Urinary bladder (tissue), 4 donors: ENCODE measurements at places on chromosomes 3 and 15.

DNA sequence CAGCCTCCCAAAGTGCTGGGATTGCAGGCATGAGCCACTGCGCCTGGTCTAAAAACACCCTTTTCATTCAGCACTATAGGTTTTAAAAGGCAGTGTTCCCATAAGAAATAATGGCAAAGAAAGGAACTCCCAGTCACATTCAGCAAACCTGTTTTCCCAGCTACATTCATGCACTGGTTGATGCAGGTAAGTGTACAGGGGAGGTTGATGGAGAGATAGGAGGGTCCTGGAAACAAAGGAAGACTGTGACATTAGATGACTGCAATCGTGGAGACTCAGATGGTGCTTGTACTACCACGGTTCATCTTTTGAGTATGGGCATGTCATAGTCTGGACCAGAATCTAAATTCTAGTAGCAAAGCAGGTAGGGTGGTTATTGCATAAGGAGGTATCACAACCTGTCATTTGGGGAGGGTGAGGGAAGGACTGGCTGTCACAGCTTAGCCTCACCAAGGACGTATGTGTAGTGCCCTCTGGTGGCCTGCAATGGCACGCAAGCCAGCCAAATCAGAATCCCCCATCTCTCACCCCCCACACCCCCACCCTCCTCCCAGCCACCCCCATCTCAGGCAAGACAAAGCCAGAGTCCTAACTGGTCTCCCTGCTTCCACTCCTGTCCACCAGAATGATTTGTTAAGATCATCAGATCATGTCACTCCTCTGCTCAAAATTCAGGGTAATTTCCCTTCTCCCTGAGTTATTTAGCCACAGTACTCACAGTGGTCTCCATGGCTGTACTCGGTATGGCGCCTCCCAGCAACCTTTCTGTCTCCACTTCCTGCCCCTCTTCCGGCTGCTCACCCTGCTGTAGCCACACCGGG is 28.8 kb upstream of the UBL7 start:
- no peak for DNase-seq

DNA sequence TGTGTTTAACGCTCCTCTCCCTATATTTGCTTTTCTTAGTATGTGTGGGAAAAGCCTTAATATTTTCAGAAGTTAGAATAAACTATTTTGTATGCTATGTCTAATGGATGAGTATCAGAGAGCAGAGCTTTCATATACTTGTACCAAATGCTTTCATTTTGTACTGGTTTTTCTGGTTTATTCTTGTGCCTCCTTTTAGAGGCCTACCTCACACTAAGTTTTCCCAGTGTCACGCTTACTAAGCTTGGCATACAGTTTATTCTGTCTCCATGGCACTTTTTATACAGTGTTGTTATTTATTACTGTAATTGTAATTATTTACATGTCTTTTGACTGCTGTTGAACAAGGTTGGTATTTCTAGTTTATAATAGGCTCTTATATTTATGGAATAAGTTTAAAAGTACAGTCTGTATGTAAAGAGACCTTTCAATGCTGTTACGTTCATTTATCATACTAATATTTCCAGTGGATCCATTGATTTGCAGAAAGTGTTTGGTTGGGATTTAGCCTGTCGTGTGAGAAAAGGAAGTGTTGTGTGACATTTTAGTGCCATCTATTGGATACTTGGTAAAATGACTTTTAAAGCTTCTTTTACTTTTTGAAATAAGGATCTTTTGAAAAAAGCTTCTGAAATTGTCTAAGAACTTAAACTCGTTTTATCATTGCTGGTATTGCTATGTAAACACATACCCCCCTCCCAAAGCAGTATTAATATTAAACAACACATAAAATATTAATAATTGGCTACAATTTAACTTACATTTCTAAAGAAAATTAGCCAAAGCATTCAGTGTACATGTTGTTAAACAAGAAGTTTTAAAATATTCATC is 5.2 kb upstream of the EBLN2 start:
- no peak for DNase-seq

DNA sequence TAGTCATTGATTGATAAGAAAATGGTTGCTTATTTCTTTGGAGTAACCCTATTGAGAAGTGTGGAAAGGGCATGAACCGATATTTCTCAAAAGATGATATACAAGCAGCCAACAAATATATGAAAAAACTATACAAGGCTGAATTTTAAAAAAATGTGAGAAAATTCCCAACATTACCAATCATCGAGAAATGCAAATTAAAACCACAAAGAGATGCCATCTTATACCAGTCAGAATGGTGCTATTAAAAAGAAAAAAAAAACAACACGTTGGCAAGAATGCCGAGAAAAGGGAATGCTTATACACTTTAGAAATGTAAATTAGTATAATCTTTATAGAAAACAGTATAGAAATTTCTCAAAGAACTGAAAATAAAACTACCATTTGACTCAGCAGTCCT is 77.7 kb upstream of the ROBO1 start:
- DNase-seq = no peak

GRCh38 chr3:156251424-156251823 is 131.0 kb downstream of the KCNAB1 start:
- no peak for DNase-seq

- no peak for DNase-seq
Observed at GRCh38 chr15:82048811-82049210, 3.0 kb upstream of the MEX3B start.

GRCh38 chr15:65525622-65526021 is 4.6 kb upstream of the HACD3 start:
- no peak for DNase-seq

DNA sequence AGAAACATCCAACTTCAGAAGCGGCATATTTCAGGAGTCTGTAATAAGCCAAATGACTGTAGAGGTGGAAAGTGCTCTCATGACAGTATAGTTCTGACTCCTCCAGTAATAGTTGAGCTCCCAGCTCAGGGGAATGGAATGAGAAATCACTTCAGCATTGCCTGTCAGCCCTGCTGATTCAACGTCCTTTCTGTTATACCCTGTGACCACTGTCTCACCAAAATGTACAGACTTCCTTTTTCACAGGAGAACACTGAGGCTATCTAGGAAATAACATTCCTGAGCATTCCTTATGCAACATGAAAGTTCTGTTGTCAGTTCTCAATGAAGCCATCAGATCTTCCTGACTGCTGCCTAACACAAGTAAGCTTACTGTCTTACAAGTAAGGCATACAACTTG is 284.5 kb upstream of the MME start:
- no peak for DNase-seq

GRCh38 chr15:99506399-99506798 is 59.4 kb upstream of the MEF2A start:
- no peak for DNase-seq

GRCh38 chr3:52383446-52383845 is 61.5 kb downstream of the SEMA3G start:
- DNase-seq = no peak

- no peak for DNase-seq
Observed at GRCh38 chr3:40079847-40080240, 229.7 kb upstream of the EIF1B start.

GRCh38 chr3:49566312-49566711 is 12.0 kb downstream of the BSN start:
- DNase-seq = no peak

- no peak for DNase-seq
Observed at GRCh38 chr3:113292933-113293332, 81.6 kb downstream of the BOC start.

GRCh38 chr3:30598668-30599545 is 7.5 kb upstream of the TGFBR2 start:
- DNase-seq = no peak

GRCh38 chr3:96836153-96836915 is 21.9 kb downstream of the EPHA6 start:
- no peak for DNase-seq

DNA sequence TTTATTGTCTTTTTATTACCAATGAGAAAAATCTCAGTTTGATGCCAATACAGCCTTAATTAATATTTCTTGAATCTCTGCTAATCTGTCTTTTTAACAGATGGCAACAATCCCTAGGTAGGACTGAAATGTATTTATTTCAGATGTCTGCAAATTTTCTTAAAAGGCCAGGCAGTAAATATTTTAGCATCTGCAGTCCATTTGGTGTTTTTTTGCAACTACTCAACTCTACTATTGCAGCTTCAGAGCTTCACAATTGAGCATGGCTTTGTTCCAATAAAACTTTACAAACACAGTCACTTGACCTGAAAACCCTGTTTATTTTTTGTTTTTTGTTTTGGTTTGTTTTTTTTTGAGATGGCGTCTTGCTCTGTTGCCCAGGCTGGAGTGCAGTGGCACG is 82.7 kb downstream of the RARB start:
- no peak for DNase-seq

- DNase-seq = no peak
Observed at GRCh38 chr15:91255670-91256192, 155.7 kb downstream of the SV2B start.

DNA sequence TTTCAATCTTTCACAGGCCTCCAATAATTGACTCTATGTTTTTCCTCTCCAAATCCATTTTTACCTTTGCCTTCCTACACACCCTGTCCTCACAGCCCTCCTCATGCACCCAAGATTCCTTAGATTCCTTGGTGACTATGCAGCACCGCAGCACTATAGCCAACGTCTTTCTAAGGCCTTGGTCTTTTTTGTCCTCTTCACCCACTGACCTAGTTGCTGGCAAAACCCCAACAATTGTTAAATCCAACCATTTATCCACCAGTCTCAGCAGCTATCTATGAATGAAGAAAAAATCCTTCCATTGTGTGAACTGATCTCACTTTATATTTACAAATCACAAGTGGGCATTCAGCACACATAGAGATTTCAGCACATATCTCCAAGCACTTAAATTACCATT is 203.9 kb downstream of the VGLL3 start:
- no peak for DNase-seq

- no peak for DNase-seq
Observed at GRCh38 chr3:127750226-127751031, 71.9 kb downstream of the MGLL start.

DNA sequence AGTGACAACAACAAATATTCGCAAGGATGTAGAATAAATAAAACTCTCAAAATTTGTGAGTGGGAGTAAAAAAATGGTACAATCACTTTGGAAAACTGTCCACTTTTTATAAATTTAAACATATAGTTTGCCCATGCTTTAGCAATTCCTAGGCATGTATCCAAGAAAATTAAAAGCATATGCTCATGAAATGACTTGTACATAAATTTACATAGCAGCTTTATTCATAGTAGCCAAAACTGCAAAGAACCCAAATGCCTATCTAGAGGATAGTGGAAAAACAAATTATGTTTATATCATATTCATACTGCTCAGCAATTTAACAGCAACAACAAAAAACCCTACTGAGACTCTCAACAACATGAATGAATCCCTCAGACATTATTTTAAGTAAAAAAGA is 363.6 kb upstream of the CCDC54 start:
- no peak for DNase-seq

GRCh38 chr3:126269354-126269753 is 87.9 kb downstream of the KLF15 start:
- no peak for DNase-seq

DNA sequence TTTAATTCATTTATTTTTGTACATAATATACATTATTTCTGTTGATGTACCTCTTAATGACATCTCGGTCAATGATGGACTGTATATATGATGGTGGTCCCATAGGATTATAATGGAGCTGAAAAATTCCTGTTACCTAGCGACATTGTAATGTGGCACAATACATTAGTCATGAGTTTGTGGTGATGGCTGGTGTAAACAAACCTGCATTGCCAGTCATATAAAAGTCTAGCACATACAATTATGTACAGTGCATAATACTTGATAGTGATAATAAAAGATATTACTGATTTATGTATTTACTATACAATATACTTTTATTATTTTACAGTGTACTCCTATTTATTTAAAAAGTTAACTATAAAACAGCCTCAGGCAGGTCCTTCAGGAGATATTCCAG is 15.1 kb downstream of the TTC14 start:
- no peak for DNase-seq

- no peak for DNase-seq
Observed at GRCh38 chr3:71010726-71011455, 572.6 kb downstream of the FOXP1 start.

DNA sequence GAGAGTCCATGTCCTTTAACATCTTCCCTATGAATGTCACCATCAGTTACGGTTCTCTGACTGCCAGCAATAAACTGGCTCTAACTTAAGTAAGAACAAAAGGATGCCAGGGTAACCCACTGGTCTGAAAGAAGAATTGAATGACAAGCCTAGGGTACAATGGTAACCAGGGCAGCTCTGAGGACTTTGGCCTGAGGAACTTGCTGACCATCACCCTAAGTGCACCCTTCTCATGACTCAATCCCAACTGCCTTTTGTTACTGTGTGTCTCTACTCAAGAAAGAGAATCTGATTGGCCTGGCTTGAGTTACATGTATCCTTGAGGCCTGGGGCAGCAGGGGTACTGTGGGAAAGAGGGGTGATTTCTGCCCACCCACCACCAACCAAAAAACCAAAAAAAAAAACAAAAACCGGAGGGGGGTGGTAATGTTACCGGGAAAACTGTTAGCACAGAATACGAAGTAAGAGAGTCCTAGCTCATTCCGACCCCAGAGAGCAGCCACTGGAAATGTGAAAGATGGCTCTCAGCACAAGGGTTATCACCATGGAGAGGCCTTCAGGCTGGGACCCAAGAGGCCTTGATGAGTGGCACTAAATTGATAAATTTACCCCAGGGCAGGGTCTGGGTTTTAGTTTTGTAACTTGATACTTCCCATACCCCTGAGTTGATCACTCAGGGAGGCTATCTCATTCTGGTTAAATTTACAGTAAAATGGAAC is 9.3 kb upstream of the SLC28A1 start:
- no peak for DNase-seq

DNA sequence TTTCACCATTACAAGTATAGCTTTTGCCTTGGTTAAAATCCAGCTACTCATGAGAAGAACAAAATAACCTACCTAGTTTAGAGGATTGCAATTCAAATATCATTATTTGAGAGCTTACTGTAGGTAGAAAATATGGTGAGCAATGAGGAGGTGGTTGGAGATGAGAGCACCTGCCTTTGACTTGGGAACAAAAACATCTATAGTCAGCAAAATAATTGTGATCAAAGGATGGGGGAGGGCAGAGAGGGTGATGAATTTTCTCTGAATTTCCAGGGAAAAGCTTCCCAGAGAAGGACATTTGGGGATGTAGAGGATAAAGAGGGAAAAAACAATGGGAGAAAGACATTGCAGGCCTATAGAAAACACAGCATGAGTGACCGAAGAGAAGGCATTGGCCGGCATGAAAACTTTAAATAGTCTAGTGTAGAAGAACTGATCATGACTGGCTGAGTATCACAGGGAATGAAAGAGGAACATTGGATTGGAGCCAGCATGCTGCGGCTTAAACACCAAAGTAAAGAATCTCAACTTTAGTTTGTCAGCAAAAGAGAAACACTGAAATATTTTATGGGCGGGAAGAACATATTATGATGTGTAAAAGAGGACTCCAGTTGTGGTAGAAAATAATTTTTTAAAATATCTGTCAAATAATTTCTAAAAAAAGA is 581.3 kb downstream of the UNC13C start:
- DNase-seq = no peak

DNA sequence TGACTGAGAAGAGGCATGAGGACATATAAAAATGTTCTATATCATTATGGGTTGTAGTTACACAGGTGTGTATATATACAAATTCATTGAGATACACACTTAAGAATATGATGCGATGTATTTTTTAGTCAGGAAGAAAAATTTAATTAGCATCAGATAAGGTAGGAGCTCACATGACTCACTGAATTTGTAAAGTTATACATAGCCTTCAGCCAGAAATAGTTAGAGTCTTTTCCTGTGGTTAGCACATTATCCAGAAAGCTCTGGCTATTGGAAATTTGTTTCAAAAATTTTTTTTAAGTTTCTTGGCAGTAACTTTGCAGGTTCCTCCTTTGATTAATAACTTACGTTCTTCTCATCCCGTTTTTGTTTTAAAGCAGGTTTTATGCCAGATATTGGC is 88.6 kb downstream of the STT3B start:
- DNase-seq = no peak
